ENCODE measurements at places on chromosomes 4 and X.

DNA sequence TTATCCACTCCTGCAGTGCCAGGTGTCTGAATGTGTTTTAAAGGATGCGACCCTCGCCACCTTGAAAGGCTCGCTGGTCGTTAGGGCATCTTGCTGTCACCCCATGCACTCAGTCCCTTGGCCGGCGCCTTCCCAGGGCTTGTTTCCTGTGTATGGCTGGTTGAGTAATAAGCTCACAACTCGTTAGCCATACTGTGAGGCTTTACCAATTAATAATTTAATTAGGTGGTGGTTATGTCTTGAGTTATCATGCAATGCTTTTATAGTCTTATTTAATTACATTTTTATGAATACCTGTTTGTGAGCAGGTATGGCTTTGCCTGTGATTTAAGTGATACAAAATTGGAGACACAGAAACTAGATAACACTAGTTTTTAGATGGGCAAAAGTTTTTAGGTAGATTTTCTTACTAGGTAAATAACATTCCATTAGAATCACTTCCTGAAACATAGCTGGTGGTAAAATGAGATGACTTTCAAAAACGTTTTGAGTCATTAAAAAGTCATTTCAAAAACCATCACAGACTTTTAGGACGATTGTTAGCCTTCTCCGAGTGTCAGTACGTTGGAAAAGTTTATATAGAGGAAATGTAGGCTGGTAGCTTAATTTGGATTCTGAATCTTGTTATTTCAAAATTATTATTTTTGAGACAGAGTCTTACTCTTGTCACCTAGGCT lies 18.2 kb downstream of the PTTG2 start:
- peak; percentile 28 for DNase-seq

DNA sequence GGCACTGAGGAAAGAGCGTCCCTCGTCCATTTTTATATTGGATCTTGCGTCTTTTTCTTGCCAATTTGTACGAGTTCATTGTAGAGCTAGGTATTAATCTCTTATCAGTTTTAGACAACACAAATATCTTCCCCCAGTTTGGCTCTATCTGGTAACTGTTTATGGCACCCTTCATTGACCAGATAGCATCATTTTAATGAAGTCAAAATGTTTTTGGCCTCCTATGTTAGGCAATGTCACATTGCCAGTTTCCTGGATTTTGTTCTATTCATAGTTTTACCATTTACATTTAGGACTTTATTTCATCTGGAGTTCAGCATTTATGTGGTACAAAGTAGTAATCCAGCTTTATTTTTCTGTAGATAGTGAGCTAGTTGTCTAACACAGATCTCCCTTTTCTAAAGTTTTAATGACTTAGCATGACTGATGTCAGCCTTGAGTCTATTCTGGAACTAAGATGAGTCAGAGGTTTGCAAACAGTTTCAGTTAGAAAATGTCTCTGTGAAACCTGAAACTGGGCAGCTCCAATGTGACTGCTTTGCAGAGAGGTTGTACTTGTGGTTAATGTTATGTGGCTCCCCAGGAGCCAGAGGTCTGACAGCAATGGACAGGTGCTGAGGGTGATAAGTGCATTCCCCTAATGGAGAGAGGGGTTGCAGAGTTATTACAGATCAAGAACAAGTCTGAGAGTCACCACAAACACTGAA lies 5.3 kb upstream of the STBD1 start:
- peak; percentile 25 for DNase-seq

DNA sequence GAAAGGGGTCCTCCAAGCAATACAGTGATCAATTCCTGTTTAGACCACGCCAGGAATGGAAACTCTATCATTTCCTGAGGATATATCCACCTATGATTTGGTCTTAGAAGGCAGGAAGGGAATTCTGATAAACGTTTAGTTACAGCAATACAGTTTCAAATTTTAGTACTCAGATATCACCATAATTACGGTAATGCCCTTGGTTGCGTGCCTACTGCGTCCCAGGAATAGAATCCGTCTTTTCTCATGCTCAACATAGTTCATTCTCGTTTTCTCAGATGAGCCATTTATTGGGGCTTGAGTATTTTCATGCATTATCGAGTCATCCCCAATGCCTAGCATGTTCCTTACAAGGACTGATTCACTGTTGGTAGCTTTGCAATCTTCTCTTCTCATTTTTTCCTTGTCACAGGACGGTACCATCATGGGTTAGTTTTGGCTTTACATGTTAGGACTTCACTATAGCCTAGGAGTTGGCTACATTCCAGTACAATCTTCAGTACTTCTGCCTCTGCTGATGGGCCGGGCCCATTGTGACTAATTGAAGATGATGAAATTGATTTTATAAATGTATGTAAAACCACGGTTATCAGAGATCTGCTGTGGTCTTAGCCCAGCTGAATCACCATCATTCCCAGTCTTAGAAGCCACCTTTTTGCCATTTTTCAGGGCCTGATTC lies 4.4 kb upstream of the PRKX start:
- no peak for DNase-seq

DNA sequence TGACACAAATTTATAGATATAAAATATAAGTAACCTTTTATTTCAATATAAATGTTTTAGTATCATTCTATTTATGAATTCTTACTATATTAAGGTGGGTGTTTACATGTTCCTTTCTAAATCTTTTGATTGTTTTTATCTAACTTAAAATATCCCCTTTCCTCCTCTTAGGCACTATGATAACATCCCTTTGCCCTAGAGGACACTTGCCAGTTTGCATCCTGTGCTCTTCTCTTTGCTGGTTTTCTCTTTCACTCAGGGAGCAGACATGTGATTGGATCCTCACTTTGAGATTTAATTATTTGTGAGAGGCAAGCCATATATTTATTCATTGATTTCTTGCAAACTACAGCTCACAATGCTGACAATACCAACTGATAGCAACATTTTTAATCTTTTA lies 16.2 kb downstream of the LRIT3 start:
- no peak for DNase-seq

GRCh38 chr4:80017125-80017854 lies 55.7 kb downstream of the ANTXR2 start:
- no peak for DNase-seq

GRCh38 chr4:77385124-77385969 lies 220.3 kb upstream of the CXCL13 start:
- DNase-seq, result peak; percentile 51

DNA sequence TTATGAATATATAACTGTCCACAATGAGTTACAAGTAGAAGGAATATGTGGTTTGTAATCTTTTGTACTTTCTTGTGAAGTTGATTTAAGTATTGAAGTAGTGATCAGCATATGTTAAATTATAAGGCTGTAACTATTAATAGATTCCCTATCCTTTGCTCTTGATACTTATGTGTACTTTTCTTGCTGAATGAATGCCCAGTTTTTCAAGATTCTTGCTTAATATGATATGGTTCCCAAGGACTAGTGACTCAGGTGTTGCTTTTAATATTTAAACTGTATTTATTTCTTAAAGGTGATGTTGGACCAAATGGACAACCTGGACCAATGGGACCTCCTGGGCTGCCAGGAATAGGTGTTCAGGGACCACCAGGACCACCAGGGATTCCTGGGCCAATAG lies 121.7 kb downstream of the IRS4 start:
- DNase-seq, result no peak

DNA sequence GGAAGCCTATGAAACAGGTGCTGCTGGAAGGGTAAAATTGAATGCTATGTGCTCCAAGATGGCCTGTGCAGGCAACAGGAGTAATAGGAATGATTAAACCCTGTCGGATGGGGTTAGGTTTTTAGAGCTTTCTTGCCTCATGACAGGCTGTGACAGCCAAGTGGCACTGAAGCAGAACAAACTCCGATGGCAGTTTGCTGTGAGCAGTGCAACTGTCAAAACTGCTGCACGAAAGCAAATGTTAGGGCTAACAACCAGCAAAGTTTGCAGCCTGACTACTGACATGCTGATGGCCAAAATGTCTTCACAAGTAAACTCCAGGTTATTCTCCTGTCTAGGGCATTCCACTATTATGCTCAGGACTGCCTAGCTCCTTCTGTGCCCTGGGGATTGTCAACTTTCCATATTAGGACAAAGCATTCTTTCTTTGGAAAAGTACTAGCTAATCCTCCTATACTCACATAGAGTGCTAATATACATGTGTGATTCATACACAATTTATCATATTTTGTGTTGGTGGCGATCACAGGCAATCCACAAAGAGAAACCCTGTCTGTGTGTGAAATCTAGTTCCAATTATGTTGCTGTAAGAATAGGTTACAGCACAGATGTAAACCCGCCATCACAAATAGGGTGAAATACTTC lies 486.6 kb upstream of the TENM3 start:
- DNase-seq, result no peak

- no peak for DNase-seq
Measured at GRCh38 chr4:187477224-187477623, 518.3 kb upstream of the ZFP42 start.

- no peak for DNase-seq
Measured at GRCh38 chr4:87910795-87911194, 64.7 kb upstream of the SPP1 start.

DNA sequence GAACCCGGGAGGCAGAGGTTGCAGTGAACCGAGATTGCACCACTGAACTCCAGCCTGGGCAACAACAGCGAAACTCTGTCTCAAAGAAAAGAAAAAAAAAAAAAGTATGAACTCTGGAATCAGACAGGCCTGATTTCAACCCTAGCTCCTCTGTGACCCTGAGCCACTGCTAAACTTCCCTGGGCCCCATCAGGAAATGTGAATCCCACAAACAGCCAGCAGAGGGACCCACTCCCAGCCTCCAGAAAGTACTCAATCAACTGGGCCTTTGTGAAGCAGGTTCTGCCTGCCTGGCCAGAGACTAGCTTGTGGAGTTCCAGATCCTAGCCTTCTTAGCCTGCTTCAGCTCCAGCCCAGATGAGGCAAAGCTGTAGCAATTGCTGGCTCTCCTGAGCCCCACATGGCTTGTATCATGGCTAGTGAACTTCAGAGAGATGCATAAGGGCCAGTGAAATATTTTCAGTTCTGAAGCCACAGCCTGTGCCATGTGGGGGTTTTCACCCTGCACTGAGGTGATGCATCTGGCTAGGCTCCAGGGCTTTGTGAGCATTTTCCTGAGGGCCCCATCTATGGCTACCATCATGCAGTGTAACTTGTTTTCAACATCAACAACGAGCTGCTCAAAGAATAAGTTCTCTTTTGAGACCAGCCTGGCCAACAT lies 7.2 kb upstream of the IDS start:
- peak; percentile 60 for DNase-seq

DNA sequence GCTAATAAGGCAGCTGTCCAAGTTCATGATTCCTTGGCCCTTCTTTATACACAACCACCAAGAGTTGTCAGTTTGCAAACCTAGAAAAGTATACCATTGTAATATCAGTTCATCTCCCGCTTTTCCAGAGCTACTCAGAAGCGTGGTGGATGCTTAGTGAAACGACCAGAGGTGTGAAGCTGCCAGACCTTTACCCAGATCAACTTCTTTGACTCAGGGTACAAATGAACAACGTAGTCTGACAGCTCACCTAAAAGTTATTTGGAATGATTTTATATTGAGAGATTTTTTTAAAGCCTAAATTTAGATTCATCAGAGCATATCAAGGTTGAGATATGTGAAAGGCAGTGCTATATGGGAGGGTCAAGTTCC lies 169.7 kb downstream of the CBR4 start:
- no peak for DNase-seq

DNA sequence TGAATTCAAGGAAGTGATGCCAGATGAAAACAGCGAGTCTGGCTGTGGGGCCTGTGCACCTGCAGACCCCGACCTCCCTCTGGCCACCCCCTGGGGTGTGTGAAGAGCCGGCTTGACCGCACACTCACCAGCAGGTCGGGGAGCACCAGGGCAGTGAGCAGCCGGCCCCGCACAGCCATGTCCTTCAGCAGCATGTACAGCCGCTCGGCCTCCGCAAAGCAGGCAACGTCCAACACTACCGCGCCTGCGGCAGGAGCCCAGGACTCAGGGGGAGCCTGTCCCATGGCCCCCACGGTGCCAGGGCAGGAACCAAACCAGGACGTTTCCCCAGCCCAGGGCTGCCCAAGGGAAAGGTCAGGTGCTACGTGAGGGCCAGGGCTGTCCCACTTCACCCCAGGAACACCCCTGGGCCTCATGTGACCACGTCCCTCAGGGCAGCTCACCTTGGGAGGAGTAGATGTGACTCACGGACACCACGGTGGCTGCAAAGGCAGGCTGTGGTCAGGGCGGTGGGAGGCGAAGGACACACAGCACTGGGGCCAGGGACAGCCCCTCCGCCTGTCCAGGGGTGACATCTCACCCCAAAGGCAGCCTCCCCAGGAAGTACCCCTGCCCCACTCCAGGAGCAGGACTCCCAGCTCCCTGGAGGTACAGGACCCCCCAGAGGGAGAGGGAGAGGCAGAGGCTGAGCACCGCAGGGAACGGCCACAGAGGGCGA lies 8.2 kb downstream of the DGKQ start:
- DNase-seq, result no peak

DNA sequence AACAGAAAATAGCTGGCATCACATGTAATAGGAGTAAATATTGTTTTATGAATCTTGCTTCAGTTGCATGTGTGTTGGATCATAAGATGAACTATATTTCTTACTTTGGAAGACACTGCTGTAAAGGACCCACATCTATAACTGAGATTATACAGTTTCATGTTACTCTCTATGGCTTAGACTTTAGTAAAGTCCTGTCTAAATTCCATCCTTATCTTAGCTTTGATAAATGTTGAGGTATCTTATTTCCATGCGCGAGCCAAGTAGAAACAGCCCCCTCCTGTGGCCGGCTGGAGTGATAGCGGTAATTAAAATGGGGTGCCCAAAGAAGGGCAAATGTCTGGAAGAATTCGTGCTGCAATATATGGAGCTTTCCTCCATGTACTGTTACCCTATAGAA lies 43.0 kb downstream of the CCDC158 start:
- DNase-seq, result peak; percentile 43

DNA sequence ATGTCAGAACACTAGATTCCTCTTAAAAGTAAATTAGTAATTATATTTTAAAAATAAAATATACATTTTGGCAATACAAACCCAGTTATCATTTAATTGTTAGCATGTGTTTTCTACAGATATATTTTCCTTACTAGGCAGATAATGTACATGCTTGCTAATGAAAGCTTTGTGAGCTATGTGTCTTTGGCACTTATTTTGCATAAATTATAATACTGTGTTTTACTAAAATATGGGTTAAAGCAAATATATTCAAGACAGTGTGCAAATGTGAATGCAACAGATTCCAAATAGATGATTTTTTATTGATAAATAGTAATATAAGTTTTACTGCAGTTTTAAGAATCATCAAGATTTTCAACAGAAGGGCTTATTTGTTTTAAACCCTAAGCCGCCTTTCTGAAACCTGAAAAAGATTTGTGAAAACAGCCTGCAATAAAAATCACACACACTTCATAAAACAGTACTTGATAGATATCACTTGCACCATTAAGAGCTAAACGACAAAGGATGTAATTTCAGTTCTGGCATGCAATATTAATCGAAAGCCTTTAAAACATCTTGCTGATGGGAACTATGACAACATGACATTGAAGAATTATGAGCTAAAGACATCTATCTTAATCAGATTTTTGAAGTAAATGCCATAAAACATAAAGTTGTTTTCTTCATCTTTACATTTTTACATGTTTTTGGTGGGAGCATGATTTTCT lies 333.3 kb downstream of the DCTD start:
- DNase-seq, result no peak

Data from activated naive CD4-positive, alpha-beta T cell treated with Interleukin-2 at 50 U/mL for 16 hours (primary cell).